ENCODE measurements at places on chromosomes 2 and 18.

- DNase-seq: no peak
Observed at GRCh38 chr18:37963837-37964236, 398.2 kb upstream of the CELF4 start.

- DNase-seq: no peak
Observed at GRCh38 chr2:191802180-191802579, 44.7 kb downstream of the CAVIN2 start.

- no peak for DNase-seq
Observed at GRCh38 chr2:75587954-75588587, 27.3 kb upstream of the EVA1A start.

DNA sequence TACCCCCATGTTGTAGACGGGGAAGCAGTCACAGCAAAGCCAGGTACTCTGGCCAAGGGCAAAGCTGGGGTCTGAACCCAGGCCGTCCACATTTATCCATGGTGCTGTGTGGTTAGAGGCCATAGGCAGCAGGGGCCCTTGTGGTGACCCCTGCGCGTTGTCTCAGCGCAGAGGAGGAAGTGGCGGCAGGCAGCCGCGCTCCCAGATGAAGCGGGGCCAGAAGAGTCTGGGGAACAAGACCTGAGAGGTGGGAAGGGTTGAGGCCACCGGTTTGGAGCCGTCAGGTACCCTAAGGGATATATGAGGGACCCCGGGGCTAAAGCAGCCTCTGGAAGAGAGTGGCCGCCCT, 770 bp downstream of the ZNF396 start:
- DNase-seq: no peak

DNA sequence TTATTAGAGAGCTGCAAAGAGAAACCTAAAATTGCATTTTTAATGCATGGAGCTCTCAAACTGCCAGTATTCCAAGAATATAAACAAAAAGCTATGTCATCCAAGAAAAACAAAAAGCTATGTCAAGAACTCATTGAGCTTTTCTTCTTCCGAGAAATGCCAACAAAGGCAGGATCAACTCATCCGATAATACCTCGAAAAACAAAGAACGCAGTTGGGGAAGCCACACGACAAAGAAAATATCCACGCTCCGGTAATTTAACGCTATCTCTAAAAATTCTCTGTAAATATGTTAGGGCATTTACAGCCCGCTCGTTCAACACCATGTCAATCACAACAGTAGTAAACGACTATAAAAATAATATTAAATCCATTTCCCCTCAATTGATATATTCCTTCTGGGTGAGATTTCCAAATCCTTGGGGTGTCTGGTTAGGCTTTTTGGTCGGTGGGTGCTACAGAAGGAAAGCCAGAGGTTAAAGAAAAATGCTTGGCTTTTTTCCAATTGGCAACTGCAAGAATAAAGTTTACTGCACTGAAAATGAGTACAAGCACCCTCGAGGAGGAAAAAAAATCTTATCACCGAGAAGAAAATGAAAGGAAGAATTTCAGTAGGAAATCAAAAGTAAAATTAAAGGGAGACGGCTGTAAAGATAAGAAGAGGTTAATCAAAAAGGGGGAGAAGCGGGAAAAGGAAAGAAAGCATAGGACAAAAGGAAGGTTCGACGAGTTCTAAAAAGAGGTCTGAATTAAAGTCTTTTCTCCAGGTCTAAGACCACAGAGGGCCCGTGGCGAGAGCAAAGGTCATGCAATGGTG, 856 bp downstream of the TIA1 start:
- DNase-seq: no peak

GRCh38 chr2:86238354-86238753, 39.1 kb downstream of the MRPL35 start:
- no peak for DNase-seq

GRCh38 chr2:96105152-96105915, 11.0 kb downstream of the ADRA2B start:
- no peak for DNase-seq

DNA sequence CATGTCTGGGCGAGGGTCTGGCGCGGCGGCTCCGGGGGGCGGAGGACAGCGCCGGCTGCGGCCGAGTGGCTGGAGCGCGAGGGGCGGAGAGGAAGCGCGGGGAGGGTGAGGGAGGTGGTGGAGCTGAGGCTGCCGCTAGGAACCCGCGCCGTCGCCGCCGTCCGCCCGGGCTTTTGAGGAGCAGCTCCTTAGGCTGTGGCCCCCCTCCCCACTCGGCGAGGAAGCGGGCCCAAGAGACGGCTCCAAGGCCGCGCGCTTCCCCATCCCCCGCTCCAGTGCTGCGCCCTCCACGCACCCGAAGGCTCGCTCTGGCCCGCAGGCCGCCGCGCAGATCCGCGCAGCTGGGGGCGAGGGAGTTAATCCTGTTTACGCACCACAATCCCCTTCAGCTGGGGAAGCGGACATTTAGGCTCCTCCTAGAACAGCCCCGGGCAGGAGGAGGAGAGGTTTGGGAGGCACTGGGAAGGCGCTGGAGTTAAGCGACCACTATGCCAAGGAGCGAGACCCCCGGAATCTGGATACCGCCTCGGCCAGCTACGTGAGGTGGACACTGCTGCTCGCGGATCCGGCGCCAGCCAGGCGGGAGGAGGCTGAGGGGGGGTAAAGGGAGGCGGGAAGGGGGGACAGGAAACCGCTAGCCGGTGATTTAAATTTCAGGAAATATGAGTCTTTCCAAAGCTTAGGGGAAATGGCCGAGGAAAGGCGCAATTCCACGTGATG, at the start of gene CNRIP1:
Gene CNRIP1 (minus strand): TSS at position 552 of the 720 bp plus-strand sequence. CDS start 549 bp downstream, at position 3.
- peak; percentile 80 for DNase-seq

GRCh38 chr2:29317801-29318485, 202.7 kb downstream of the CLIP4 start:
- DNase-seq: no peak
